ENCODE measurements at places on chromosomes 3 and 15.
A peak's percentile ranks its signal among the peaks of the same experiment; 100 is the strongest.

DNA sequence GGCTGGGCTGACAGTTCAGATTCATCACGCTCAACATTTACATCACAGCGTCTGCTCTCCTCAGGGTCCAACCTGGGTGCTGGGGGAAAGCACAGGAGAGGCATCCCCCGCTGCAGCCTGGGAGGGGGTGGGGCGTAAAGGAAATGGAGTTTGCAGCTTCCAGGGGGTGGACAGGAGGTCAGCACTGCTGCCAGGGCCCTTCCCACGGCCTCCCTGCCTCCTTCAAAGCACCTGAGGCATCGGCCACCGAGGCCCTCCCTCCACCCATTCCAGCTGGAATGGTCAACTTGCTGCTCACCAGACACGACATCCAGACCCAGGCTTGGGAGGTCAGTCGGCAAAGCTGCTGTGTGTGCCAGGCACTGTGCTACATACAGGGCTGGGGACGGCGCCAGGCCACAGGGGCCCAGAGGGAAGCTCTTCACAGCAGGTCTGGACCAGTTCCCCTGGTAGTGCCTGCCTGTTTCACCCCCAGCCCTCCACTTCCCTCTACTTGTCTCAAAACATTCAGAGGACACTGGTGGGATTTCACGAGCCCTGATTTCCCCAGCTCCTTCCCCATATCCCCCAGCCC is 120.7 kb downstream of the ANP32A start:
- DNase-seq = no peak

DNA sequence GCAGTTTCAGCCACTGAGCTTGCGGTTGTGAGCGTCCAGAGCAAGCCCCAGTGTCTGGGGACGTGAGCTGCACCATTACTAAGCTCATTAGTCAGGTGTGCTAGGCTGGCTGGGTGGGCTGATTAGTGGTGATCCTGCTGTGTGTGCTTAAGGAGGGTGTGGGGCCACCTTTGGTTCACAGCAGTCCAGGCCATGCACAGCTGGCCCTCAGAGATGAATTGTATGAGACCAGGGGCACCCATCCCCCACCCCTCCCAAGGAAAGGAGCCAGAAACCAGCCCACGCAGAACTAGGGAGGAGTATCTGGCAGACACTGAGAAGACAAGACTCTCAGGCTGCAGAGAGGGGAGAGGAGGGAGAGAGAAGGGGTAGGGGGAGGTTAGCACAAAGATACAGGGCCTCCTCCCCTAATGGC is 3.8 kb downstream of the TYRO3 start:
- no peak for DNase-seq

DNA sequence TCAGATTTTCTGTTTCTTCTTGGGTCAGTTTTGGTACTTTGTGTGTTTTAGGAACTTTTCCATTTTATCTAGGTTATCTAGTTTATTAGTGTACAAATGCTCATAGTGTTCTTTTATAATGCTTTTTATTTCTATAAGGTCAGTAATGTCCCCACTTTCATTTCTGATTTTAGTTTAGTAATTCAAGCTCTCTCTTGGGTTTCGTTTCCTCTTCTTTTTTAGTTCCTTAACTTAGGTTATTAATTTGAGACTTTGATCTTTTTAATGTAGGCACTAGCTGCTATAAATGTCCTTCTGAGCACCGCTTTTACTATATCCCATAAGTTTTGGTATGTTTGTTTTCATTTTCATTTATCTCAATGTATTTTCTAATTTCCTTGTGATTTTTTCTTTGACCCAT is 27.0 kb upstream of the CD200R1L start:
- no peak for DNase-seq

- no peak for DNase-seq
These were observed 730.4 kb downstream of the EDEM1 start for GRCh38 chr3:5917932-5918331.

- DNase-seq = no peak
These were observed 55.2 kb downstream of the SUMF1 start for GRCh38 chr3:4411833-4412232.

DNA sequence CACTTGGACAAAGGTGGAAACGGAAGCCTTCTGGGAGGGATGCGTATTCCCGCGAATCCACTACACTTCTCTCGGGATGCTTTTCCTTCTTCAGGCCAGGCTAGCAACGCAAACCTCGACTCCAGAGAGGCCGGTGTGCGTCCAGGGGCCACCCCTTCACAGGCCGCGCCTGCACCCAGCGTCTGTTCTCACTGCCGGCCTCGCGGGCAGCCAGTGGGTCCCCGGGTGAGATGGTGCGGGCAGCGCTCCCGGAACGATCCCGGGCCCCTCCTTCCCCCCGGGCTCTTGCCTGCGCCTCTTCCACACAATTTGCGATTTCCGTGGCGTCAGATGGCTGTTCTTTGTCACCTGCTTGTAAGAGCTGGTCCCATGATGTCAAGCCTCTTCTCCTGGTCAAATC is 27.3 kb downstream of the GABRA5 start:
- DNase-seq = no peak

DNA sequence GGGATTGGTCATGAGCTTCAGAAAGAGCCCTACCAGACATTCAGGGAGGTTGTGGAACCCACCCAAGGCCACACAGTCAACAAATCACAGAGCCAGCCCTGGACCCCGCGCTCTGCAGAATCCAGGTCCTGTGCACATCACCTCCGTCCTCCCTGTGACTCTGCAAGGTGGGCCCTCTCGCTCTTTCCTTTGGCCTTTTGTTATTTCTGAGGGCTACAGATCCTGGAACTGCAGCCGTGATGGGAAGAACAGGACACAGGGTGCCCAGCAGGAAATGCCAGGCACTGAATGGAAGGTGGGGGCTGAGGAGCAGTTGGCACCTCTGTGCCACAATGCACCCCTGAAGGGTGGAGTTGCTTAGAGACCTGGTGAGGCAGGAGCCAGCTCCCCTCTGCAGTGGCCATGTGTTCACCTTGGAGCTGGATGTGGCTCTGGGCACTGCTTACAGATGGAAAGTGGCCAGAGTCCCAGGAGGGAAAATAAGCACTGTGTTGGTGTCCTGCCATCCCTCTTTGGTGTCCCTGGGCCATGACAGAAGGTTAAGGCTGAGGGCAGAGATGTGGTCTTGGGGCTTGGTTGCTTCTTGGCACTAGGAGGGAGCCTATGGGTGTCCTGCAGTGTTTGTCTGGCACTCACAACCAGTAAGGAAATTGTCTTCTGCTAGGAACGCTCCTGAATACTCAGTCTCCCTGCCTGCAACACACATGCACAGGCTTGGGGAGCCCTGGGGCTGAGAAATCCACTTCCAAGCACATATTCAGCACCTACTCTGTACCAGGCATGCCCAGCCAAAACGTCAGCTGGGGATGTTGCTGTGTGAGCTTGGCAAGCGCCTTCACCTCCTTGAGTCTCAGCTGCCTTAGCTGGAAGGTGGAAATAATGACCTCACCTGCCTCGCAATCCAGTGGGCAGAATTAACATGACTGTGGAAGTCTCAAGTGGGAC is 98.0 kb upstream of the SLC6A6 start:
- DNase-seq = no peak

DNA sequence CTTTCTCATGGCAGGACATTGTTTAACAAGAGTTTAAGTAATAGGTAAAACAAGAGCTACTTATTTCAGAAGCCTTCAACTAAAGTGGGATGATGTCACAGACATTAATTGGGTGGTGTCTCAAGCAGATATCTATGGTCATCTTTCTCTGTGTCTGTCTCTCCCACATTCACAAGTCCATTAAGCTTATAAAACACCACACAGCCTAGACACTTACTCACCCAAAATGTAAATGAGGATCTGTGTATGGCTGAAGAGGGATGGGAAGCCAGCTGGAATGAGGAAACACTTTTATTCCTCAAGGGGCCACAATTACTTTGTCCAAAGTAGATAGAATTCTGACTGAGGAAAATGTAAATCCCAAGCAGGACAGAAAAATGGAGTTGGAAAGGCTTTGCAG is 183.8 kb downstream of the THRB start:
- DNase-seq = no peak

DNA sequence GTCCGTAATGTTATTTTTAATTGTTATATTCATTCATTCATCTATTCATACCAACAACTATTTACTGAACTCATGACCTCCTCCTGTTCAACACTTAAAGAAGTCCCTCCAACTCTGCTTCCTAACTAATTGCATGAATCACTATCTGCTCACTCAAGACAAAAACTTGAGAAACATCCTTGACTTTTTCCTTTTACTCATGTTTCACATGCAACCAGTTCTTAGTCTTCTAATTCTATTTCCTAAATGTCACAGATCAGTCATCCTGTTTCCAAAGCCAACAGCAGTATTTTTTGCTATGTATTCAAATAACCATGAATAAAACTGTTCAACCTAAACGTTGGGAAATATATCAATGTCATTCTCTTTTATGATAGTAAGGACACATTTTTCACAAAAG is 124.6 kb upstream of the GBE1 start:
- no peak for DNase-seq

DNA sequence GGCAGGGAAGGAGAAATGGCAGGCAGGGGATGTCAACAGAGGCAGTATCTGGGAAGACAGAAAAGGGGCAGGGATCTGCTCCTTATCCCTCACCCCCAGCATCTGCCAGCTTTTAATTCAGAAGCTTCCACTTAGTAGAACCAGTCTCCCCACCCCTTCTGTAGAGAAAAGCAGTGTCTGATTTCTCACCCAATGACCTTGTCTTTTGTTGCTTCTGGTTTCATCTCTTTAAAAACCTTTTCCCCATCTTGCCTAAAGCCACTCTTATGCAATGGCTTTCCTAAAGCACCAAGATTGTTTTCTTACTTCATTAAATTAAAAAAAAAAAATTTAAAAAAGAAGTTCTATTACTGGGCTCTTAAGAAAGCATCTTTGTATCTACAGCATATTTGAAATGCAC is 27.8 kb downstream of the ARHGEF3 start:
- DNase-seq = no peak

GRCh38 chr3:129929383-129929782 is 35.9 kb upstream of the TMCC1 start:
- no peak for DNase-seq

DNA sequence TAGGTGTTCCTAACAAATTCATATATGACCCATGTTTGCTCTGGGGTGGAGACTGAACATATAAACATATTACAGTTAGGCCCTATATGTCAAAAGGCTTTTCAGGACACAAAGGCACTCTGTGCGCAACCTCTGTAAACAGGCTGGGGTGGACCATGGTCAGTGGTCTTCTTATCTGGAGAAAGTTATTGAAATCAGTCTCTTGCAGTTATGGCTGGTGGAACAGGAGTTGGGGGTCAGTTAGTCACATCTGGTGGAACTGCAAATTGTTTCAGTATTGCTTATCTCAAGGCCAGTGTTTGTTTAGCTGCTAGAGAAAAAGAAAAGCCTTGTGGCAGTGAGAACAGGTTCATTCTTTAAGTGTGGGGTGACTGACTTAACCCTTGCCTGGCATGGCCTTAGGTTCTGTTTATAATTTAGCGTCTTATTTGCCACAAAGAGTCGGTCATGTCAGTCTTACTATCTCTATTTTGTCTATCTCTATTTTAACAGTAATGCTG is 5.9 kb upstream of the GP9 start:
- no peak for DNase-seq

GRCh38 chr3:107794664-107795443 is 272.1 kb downstream of the BBX start:
- DNase-seq = no peak

DNA sequence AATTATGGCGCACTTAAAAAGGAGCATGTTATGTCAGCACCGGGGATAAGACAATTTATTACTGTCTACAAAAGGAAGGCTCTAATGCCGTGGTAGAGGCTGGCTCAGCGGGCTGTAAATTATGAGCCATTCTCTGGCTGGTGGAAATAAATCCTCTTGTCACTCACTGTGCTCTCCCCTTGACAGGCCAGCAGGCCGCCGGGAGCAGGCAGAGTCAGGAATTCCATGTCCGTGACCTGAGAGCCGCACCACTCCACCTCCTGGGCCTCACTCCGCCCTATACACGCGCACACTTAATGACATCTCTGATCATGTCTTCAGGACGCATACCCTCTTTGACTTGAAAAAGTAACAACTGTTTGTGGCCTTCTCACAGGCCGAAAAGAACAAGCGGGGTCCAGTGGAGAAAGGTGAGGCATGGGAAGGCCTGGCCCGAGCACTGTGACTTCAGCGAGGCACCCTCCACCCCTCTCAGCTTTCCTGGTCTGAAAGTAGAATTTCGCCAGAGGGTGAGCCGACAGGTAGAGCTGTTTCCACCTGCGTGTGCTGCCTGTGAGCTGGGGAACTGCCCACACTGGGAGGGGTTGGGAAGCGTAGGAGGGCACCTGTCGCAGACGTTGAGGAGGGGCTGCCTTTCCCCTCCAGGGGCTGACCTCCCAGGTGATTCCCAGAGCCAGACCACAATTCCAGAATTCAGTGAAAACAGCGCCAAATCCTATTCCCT is 13.2 kb upstream of the PCSK6 start:
- no peak for DNase-seq

- no peak for DNase-seq
These were observed 264.6 kb downstream of the ZIC4 start for GRCh38 chr3:147141516-147142288.

- DNase-seq = no peak
These were observed 5.5 kb upstream of the CLN6 start for GRCh38 chr15:68235022-68235421.

DNA sequence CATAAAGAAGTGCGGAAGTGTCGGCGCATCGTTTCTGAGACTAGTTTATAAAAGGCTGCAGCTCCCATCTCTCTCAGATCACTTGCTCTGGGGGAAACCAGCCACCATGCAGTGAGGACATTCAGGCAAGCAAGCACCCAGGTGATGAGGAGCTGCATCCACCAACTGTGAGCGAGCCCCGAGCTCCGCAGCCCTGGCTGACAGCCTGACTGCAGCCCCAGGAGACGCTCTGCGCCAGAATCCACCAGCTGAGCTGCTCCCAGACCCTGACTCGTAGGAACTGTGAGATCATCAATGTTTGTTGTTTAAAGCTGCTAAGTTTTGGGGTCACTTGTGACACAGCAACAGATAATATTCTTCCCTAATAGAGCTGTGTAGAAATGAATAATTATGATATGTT is 5.0 kb upstream of the TM2D3 start:
- DNase-seq = no peak

GRCh38 chr3:183149915-183150750 is 12.4 kb downstream of the LAMP3 start:
- DNase-seq = no peak

DNA sequence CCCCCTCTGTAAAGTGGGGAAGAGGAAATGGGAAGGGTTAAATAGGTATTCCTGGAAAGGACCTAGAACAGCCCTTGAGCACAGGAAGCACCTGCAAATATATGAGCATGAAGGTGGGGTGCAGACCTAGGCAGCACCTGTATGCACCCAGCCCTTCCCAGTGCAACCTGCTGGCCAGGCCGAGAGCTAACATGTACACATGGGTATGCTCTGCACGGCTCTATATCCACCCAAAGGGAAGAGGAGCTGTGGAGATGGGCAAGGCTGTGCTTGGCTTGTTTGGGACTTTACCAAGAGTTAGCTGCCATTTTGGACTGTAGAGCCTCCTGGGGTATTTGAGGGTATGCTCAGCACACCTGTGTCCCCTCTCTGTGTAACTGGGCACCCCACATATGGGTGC is 171.2 kb downstream of the KLF13 start:
- DNase-seq = no peak

- peak; percentile 25 for DNase-seq
These were observed 3.7 kb downstream of the ISL2 start for GRCh38 chr15:76340198-76340802.

Measured in GDM1 (cell line).